ENCODE measurements at places on chromosomes 13 and 19. TPM values are rescaled to one million over a fixed set of nuclear protein-coding genes. Genes with fewer than 3 reads are reported as not detected.

- DNase-seq: no peak
These were observed 291.8 kb downstream of the KCTD12 start for GRCh38 chr13:76594435-76594834.

GRCh38 chr19:31517224-31518180, 168.3 kb upstream of the TSHZ3 start:
- DNase-seq: no peak

DNA sequence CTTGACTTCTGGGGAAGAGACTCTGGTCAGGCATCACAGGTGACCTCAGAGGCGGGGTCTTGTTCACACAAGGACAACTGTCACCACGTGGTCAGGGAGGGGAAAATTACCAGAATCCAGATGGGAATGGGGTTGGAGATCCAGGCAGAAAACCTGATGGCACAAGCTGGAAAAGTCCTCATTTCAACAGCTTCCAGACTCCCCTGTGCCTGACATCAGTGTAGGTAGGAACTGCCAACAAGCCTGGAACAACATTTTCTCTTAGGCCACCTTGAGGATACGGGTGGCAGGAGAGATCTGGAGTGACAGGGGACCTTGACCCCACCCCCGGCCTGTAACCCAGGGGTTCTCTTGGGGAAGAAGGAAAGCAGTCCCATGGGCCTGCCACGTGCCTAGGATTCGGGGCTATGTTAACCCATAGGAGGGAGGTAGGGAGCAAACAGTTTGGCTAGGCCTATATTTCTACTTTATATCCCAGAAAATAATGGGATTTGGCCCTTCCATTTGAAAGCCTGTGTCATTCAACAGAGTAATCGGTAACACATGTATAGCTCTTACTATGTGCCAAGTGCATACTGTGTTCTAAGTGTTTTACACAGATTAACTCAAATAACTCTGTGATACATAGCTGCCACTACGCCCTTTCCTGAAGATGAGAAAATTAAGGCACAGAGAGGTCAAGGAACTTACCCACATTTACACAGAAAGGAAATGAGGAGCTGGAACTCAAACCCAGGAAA, 44.9 kb upstream of the C13orf42 start:
- DNase-seq: no peak

The DLL3 gene
- total RNA-seq: 0.80 TPM

DNA sequence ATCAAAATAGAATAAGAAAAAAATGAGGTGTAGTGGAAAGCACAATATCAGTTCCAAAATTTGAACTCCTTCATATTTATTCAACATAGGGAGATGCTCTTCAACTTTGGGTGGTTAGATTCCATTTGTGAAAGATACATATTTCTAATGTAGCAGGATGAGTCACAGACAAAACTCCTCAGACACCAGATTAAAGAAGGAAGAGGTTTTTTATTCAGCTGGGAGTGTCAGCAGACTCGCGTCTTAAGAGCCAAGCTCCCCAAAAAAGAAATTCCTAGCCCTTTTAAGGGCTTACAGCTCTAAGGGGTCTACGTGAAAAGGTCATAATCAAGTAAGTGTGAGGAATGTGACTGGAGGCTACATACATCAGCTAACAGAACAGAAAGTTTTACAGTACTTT, 6.8 kb upstream of the ZNF765 start:
- no peak for DNase-seq

DNA sequence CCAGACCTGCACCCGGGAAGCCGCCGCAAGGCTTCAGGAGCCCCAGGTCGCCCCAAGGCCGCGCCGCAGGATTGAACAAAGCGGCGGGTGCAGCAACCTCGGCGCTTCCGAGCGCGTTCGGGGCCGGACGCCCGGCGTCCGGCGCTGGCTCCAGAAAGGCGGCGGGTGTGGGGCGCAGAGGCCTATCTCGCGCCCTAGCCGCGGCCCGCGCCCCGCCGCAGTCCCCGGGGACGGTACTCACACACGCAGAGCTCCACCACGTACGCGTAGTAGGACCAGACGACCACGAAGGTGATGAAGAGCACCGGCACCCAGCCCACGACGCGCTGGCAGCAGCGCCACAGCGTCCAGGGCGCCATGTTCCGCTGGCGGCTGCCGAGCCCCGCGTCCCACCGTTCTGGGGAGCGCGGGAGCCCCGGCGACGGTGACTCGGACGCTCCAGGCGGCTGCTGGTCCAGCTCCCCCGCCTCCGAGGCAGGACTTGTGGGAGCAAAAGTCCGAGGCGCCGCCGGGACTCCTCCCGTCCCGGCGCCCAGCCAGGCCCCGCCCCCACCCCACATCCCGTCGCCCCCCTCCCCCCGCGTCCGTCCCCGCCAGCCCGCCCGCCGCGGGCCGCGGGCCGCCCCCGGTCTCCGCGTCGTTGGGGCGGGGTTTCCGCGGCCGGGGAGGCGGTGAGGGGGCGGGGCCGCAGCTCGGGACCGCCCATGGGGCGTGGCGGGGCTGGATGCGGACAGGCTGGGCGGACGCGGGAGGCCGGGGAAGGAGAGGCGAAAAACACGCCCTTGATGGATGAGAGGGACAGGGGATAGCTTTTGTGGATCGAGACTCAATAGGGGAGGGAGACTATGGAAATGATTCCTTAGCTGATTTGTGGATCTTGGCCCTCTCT, at the start of gene ZDHHC20:
ZDHHC20 (minus strand) TSS at position 491 of the 889 bp plus-strand sequence; CDS start at position 359, 132 bp downstream.
- peak; percentile 93 for DNase-seq

DNA sequence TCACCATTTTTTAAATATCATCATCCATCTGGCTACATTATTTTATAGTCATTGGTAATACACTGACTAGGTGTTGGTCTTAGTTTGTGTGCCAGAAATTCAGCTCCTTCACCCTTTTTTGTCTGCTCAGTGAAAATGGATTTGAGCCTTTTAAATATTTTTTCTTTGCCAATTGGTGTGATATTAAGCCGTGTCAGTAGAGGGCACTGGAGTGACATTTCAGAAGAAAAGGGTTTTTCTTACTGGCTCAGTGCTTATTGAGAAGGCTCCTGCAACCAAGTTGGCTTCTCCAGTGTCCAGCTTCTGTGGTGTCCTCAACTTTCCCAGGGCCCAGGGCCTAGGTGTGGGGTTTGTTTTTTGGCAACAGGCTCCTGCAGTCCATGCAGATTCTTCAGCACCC, 546.6 kb downstream of the DACH1 start:
- DNase-seq: no peak

- no peak for DNase-seq
These were observed 21.8 kb upstream of the ZNF30 start for GRCh38 chr19:34904664-34905527.

The HS6ST3 gene
- not detected for total RNA-seq

The OR4F17 gene
- total RNA-seq: not detected

- no peak for DNase-seq
These were observed 316.2 kb upstream of the HTR2A start for GRCh38 chr13:47213047-47213446.

- peak; percentile 37 for DNase-seq
These were observed 1.7 kb downstream of the PRR12 start for GRCh38 chr19:49592486-49593232.

DNA sequence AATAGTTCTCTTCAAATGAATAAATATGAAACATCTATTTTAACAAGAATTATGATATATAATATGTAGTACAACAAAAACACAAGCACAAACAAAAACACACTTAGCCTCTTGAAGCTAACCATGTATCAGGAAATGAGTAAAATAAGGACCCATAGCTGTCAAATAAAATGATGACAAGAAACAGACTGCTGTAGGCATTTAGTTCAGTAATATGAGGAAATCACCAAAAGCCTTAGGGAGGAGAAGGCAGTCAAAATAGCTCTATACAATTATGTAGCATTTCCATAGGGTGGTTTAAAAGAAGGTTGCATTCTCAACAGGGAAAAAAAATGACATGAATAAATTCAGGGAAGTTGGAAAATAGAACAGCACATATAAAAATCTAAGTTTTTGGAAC, 163.4 kb downstream of the PCDH20 start:
- no peak for DNase-seq

The CARS2 gene
- 59.3 TPM for total RNA-seq

The ZNF835 gene
- total RNA-seq: 2.2 TPM

The TEX26 gene
- total RNA-seq: not detected

The RINL gene
- total RNA-seq: 92.6 TPM

GRCh38 chr13:40433577-40433976, 232.9 kb downstream of the FOXO1 start:
- peak; percentile 70 for DNase-seq

- DNase-seq: no peak
These were observed 28.0 kb upstream of the RB1 start for GRCh38 chr13:48275507-48275906.

- no peak for DNase-seq
These were observed 225.8 kb upstream of the IRS2 start for GRCh38 chr13:110012102-110012739.

DNA sequence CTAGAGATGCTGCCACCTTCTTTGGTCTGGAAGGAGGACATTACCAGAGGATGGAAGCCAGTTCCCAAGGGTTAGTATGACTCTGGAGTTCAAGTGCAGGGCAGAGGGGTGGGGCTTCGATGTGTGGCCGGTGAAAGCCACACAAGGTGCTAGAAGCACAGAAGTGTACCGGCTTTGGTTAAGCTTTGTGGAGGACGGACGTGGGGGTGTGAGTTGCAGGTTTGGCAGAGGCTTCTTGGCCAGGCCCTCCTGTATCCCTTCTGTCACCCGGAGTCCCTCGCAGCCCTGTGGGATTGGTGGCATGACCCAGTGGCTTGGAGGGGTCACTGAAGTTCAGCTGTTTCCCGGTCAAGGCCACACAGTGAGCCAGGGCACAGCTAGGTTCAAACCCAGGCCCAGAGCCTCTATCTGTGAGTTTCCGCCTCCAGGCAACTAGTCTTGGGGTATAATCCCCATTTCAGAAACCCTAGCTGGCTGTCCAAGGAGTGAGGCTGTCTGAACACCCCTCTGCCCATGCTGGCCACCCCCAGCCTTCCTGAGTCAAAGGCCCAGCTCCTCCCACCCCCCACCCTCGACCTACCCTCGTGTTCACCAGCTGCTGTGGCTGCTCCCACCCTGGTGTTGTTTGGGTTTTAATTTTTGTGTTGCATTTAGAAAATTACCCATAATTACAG, 4.6 kb upstream of the SSBP4 start:
- no peak for DNase-seq

GRCh38 chr13:77409412-77409811, 82.5 kb upstream of the MYCBP2 start:
- DNase-seq: no peak

The ADAMTS10 gene
- total RNA-seq: 3.9 TPM

DNA sequence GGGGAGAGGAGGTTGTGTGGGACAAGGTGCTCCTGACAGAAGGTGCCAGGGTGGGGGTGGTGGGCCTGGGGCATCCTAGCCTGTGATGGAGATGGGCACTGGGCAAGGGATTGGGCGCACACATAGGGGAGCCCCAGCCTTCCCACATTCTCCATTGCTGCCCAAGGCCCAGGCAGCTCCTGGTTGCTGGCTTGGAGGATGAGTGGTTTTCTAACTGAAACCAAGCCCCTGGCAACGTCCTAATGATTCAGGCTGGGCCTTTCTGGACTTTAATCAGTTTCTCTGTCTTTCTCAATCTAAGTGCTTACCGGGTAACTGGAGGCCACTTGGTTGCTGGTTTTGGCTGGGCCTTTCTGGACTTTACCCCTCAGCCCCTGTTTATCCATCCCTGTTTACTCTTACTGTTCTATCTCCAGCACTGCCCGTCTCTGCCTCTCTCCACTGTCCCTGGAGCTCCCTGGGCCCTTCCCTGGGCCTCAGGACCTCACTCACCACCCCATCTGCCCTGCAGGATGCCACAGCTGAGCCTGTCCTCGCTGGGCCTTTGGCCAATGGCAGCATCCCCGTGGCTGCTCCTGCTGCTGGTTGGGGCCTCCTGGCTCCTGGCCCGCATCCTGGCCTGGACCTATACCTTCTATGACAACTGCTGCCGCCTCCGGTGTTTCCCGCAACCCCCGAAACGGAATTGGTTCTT, 354 bp downstream of the CYP4F3 start:
- no peak for DNase-seq

All from activated CD4-positive, alpha-beta memory T cell treated with anti-CD3 and anti-CD28 coated beads for 36 hours (primary cell).